Stimulated activated CD8-positive, alpha-beta memory T cell treated with anti-CD3 and anti-CD28 coated beads, Interleukin-15, amount 100 ng/mL, for 48 hours (primary cell): ENCODE measurements at places on chromosomes 7 and 10.

DNA sequence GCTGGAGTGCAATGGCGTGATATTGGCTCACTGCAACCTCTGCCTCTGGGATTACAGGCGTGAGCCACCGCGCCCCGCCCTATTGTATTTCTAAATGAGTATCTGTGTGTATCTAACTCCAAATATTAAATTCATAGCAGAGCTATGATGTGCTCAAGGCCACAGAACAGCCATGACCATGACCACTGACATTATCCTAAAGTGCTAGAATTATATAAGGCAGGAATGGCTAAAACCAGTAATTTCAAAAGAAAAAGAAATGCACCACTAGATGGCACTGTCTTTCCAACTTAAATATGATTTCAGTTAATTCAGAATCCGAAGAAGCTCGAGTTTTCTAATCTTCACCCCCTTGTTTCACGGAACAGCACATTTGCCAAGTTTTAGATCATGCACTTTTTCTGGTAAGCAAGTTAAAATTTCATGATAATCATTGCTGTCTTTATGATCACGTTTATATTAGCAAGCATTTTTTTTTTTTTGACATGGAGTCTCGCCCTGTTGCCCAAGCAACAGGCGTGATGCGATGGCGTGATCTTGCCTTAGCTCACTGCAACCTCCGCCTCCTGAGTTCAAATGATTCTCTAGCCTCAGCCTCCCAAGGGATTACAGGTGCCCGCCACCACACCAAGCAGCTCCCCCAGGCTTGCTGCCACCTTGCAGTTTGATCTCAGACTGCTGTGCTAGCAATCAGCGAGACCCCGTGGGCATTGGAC is 65.3 kb downstream of the OR13A1 start:
- no peak for DNase-seq

DNA sequence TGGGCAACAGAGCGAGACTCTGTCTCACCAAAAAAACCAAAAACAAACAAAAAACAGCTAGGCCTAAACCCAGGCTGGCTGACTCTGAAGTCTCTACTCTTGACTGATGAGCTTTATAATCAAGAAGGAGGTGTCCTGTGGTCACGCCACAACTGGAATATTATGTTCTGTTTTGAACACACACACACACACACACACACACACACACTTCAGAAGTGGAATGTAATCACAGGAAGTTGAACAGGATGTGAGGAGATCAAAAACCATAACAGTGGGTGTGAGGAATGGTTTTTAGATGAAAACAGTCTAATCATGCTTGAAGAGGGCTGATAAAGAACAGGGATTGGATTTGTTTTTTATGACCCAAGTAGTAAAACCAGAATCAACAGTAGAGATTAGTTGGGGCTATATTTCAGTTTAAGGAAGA is 51.1 kb upstream of the IL6 start:
- DNase-seq: no peak

- DNase-seq: no peak
These were observed 1.3 kb downstream of the LRMDA start for GRCh38 chr10:75432763-75433162.

DNA sequence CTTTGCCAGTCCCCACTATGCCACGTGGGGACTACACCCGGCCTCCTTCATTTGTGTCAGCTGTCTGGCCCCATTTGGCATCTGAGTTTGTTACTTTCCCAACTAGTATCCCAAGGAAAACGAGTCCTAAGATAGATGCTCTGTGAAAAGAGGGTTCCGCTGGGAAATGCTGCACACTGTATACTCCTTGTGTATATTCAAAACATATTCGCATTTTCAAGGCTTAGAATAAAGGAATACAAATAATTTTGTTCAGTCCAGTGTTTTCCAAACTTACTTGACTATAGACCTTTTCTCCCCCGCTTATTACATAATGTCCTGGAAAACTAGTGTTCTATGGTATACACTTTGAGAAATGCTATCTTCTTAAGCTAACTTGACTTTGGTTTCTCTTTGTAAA is 167.8 kb upstream of the IMMP2L start:
- DNase-seq: no peak

DNA sequence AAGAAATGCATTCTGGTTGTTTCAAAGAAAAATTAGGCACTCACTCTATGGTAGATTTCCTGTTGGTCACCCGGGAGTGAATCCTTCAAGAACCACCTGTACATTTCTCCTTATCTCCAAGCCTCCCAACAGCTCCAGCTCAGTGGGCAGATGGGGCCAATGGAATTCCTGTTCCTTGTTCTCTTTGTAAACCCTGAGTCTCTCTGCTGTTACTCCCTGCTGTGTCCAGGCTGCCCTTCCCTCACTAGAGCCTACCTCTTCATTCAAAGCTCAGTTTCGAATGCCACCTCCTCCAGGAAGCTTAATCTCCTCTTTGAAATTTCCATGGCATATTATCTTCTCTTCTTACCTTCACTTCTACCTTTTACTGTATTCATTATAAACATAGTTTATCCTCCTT is 3.5 kb upstream of the BMPER start:
- DNase-seq: no peak

DNA sequence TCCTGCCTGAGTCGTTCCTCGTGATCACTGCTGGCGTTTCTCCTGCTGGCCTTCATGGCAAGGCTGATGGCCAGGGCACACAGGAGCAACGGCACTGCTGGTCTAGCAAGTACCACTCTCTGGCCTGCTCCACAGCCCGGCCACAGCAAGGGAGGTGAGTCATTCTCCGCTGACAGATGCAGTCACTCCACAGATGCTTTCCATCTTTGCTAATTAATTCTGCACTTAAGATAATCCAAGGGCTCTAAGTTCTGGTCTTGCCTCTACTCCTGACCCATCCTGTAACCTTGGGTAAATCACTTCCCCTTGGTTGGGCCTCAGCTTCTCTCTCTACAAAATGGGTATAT is 244.4 kb downstream of the RPS24 start:
- no peak for DNase-seq

- no peak for DNase-seq
These were observed 151.6 kb downstream of the SND1 start for GRCh38 chr7:127803626-127804025.

DNA sequence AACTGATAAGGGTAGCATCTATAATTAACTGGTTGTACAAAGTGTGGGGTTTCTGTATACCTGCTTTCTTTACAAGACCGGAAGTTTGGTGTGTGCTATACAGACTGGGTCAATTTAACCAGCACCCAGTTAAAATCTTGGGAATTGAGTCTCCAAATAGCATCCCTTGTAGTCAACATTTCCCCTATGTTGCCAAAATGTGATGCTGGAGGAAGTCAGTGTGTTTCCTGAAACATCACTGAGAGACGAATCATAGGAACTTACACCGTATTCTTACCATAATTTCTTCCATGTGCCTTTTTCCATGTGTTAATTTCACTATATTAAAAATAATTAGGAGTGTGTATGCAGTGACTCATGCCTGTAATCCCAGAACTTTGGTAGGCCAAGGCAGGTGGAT is 1.7 kb downstream of the AKR1C4 start:
- DNase-seq: no peak

DNA sequence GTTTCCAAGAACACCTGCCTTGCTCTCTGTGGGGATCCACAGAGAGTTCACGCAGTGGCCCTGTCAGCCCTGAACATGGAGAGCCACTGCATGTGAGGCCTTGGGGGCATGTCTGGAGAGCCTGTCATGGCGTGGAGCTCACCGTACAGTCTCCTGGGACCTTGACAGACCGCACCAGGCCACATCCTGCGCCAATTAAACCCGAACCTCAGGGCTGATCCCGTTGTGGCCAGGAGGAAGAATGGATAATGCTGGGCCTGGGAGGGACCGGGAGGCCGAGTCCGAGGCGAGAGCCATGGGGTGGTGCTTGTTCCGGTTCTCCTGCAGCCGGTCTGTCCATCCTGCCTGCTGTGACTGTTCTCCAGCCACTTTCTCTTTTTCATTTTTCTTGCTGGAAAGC is 68.7 kb downstream of the DNAJB6 start:
- DNase-seq: no peak

GRCh38 chr7:71636329-71636728 is 504.4 kb downstream of the GALNT17 start:
- no peak for DNase-seq

GRCh38 chr7:36985866-36986400 is 261.6 kb upstream of the AOAH start:
- DNase-seq: no peak

- DNase-seq: no peak
These were observed 69.6 kb downstream of the SDHAF3 start for GRCh38 chr7:97187067-97187466.

DNA sequence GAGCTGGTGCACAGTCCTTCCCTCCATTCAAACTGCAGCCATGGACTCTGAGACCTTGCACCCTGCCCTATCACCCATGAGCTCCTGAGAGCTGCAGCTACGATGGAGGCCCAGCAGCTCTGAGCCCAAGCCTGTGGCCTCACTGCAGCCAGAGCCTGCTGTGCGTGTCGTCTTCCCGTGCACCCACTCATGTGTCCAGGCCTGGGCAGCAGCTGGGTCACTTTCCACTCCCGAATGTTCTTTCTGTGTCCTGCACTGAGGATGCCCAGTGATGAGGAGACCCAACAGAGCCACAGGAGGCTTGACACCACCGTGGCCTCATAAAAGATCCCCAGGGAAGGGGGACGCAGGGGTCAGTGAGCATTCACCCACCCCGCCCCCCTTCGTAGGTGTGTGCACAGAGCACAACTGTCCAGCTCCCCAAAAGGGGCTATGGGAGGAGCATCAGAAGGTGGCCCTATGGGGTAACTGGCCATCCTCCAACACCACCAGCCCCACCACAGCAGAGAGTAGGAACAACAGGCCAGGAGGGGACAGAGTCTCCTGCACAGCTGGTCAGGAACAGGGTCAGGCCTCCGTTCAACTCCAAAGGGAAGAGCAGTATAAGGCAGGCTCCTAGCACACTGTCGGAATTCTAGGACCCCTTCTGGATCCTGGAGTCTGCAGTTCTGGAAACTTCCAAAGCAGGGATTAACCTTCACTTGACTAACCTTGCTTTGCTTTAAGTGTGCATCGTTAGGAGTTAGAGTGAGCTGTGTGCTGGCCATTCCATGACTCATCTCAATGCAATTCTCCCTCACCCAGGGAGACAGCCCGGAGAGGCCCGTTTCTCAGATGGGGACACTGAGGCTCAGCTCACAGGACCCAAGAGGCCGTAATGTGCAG is 52.6 kb downstream of the RASGEF1A start:
- no peak for DNase-seq

GRCh38 chr7:132406039-132406438 is 170.2 kb downstream of the PLXNA4 start:
- no peak for DNase-seq

DNA sequence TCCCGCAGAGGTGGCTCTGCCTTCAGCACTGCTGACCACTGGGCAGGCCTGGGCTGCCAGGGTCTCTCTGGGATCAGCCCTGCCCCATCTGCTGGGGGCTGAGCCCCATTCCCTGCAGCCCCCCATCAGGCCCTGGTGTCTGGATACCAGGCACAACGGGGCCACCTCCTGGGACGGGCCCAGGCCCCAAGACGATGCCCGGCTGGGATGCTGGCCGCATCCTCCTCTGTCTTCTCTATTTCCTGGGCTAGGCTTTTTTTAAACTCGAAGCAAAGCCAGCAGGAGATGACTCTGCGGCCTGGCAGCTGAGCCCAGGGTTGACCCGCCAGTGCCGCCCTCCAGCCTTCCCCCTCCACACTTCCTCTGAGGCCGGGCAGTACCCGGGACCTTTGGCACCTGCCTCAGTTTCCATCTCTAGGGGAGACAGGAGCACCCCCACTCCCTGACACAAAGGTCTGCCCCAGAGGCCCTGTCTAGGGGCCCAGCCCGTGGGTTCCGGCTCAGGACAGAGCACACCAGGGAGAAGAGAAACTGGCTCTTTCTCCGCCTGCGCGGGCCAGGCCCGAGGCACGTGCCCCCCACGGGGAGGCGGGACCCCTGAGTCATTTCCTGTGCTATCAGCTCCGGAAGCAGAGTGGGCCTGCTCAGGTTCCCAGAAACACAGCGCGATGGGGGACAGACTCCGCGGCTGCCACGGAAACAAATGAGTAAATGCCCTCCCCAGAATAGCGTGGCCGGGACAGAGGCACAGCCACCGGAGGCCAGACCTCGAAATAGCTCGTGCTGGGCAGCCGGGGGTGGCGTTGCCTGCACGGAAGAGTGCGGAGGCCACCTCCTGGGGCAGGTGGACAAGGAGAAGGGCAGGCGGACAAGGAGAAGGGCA is 84.6 kb upstream of the PDGFA start:
- DNase-seq: peak; percentile 96

GRCh38 chr10:45373003-45373575 is 927 bp upstream of the ALOX5 start:
- DNase-seq: no peak

GRCh38 chr7:133602291-133602690 is 349.4 kb downstream of the EXOC4 start:
- no peak for DNase-seq

GRCh38 chr10:104690959-104691358 is 49.9 kb downstream of the SORCS3 start:
- DNase-seq: no peak

DNA sequence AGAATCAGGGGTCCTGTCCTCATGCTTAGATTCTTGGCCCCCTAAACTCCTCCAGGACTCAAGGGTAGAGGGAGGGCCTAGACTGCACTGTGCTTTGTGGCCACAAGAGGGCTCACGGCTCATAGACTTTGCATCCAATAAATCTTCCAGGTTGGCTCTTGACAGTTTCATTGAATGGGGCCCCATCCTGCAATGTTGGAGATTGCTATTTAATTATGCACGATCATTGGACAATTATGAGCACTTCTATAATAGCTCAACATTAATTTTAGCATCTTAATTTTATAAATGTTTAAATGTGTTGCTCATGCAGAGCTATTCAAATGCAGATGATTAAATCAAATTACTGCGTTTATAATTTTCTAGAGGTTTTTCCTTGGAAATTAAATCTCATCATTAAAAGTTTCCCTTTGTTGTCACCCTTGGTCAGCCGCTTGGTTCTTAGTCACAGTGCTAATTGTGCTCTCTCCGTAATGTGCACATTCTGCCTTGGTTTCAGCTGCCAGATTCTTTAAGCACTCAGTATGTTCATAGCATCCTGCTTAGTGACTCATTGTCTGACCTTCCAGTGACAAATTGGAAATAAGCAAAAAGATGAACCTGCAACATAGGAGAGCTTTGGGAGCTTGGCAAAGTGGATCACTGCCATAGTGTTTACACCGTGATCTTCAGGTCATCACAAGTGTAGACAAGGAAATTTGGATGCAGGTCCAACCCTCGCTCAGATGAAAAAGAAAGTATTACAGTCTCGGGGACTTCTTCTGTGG is 33.4 kb upstream of the PLPP4 start:
- no peak for DNase-seq

- no peak for DNase-seq
These were observed 32.7 kb downstream of the SP8 start for GRCh38 chr7:20754001-20754400.

DNA sequence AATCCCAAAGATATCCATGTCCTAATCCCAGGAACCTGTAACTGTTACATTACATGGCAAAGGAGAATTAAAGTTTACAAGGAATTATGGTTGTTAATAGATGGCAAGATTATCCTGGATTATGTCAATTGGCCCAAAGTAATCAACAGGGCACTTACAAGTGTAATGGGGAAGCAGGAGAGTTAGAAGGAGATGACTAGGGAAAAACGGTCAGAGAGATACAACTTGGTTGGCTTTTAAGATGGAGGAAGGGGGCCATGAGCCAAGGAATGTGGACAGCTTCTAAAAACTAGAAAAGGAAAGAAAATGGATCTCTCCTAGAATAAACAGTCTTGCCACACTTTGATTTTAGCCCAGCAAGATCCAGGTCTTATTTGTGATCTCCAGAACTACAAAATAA is 3.3 kb downstream of the JMJD1C start:
- DNase-seq: no peak

GRCh38 chr10:22903694-22904093 is 24.2 kb upstream of the ARMC3 start:
- DNase-seq: no peak

GRCh38 chr10:77685432-77685831 is 47.8 kb upstream of the KCNMA1 start:
- DNase-seq: no peak
